KG1 (cell line): ENCODE measurements at places on chromosomes 4 and X.

GRCh38 chr4:187118166-187118565, 394.5 kb upstream of the FAT1 start:
- DNase-seq, result no peak

DNA sequence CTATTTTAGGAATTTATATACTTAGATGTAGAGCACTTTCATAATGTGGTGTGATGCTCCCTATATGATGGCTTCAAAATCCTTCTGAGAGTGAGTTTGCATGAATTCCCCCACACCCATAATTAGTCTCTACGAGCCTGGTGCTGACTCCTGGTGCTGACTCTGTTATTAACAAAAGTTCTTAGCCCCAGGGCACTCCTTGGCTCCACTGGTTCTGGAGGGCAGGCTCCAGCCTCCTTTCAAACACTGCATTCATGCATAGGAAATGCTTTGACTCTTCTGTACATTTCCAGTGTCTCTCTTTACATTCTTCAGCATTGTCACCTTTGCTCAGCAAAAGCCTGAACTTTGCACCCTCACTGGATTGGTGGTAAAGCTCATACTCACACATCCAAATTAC, 64.0 kb downstream of the LNX1 start:
- DNase-seq, result no peak

- no peak for DNase-seq
Observed at GRCh38 chr4:673349-674091, 556 bp downstream of the ATP5ME start.

DNA sequence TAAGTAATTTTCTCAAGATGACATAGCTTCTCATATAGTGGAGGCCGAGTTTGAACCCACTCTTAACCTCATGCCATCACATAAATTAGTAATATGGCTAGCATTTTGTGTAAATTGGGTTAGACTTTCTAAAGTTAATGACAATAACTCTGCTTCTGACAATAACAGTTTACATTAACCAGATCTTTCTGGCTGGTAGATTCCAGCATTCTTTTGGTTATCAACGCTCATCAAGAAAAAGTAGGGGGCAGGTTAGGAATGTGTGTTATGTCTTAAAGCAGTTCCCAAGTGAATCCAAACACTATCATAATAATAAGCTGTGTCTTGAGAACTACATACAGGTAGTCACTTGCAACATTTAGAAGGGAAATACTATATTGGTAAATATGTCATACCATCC, 162.5 kb downstream of the PRDM5 start:
- no peak for DNase-seq

GRCh38 chr4:128025319-128025718, 35.8 kb upstream of the LARP1B start:
- DNase-seq, result no peak

DNA sequence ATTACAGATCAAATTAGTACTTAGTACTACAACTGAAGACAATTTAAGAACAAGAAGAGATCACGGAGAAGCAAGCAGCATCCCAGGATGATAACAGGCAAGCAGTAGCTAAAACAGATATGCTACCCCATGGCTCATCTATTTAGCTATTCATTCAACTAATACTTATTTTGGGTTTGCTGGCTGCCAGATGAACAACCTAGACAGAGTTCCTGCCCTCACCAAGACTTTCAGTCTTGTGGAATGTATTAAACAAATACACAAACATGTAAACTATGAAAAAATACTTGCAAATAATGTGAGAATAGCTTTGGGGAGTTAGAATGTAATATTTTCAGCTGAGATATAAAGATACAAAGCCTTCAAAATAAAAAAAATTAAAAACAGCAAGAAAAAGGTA, 2.4 kb upstream of the CORIN start:
- no peak for DNase-seq

- DNase-seq, result no peak
Observed at GRCh38 chr4:16231570-16232245, 5.4 kb upstream of the TAPT1 start.

DNA sequence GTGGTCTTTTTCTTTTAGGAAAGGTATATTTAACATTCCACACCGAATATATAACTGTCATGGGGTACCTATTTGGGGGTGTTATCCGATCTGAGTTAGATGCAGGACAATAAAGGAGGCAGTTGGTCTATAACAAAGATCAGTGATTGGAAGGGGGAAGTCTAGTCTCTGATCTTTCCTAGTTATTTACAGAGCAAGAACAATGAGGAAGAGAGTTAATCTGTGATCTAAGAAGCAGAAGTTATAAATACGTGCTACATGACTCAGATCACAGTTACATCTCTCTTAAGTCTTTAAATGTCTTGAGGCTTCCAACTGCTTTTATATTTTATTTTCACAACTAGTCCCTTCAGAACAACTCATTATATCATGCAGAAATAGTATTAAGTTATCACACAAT, 33.2 kb upstream of the ARMCX4 start:
- DNase-seq, result no peak

GRCh38 chrX:78104447-78105176, 564 bp downstream of the PGK1 start:
- no peak for DNase-seq

DNA sequence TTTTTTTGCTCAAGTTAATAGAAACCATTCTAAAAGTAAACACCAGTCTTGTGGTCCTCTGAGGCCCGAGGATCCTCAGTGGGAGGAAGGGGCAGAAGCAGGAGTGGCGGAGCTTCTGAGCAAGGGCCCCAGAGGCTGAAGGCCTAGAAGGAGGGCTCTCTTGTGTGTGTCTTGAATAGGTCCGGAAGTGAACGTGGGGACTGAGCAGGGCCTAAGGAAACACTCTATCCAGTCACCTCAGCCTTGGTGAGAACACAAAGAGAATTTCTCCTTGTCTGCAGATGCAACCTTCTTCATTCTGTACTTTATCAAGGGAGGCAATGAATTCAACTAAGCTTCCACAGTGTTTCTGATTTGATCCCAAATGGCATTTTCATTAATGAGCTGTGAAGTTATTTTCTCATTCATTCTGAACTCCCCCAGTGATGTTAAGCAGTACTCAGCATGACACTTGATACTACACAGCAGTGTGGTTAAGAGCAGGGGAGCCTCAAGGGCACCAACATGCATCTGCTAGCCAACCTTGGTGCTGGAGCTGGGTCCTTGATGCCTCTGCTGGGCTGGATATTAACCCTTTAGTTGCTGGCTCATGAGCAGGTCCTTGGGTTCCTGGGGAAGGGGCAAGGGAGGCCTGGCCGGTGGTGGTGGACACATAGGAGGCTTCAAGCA, 64.7 kb downstream of the RBM47 start:
- DNase-seq, result no peak
